Thoracic aorta (tissue), 2 donors: ENCODE measurements at places on chromosomes 12 and 14. TPM values are rescaled to one million over a fixed set of nuclear protein-coding genes. Genes with fewer than 3 reads are reported as not detected.

DNA sequence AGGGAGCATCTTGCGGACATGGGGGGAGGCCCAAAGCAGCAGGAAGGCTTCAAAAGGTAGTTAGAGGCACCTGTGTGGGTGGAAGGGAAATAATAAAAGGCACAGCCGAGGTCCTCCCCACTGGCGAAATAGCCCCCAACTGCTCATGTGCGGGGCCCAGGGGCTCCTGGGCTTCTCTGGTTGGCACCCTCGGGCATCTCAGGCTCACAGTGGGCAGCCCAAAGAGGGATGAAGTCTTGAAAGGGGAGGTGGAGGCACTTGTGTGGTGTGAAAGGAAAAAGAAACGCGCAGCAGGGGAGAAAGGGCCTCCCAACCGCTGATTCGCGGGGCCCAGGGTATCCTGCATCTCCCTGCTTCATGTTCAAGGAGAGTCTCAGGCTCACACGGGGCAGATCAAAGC, 579.4 kb downstream of the ALG10 start:
- DNase-seq, result no peak

DNA sequence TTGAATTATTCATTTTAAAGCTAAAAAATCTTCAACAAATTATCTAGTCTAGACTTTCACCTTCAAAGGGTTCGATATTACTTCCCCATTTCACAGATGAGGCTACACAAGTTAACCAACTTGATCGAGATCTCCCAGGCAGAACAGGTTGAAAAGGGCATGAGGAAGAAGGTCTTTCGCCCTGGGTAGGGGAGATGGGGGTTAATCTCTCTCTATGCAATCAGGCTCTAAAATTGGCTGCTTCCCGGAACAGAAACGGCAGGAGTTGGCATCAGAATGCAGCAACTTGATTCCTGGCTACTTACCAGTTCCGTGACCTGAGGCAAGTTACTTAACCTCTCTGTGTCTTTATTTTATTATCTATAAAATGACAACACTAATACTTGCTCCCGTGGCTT, 2.4 kb upstream of the CISTR start:
- no peak for DNase-seq

GRCh38 chr12:72075401-72075800, 136.8 kb downstream of the TPH2 start:
- DNase-seq, result no peak

DNA sequence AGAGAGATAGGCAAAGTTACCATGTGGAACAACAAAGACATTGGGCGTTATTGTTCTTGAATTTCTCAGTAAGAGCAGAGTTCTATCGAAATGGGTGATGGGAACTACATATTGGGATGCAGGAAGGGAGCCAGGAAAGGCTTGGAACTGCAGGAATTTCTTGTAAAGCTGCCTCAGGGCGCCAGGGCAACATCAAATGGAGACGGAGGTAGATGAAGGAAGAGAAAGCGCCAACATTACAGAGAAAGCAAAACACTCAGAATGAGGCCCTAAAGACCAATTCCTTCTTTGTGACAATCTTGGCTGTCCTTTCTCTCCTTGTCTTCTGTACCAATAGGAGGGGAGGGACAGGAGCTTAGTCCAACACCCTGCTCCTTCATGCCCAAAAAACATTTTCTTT, 148.4 kb downstream of the RPAP3 start:
- no peak for DNase-seq

GRCh38 chr12:111270774-111271173, 98.1 kb downstream of the PHETA1 start:
- no peak for DNase-seq

DDN gene
- 0.14 TPM for total RNA-seq

- DNase-seq, result no peak
Observed at GRCh38 chr12:93223440-93224426, 154.0 kb upstream of the NUDT4 start.

- no peak for DNase-seq
Observed at GRCh38 chr12:19421503-19422282, 17.6 kb upstream of the AEBP2 start.

DNA sequence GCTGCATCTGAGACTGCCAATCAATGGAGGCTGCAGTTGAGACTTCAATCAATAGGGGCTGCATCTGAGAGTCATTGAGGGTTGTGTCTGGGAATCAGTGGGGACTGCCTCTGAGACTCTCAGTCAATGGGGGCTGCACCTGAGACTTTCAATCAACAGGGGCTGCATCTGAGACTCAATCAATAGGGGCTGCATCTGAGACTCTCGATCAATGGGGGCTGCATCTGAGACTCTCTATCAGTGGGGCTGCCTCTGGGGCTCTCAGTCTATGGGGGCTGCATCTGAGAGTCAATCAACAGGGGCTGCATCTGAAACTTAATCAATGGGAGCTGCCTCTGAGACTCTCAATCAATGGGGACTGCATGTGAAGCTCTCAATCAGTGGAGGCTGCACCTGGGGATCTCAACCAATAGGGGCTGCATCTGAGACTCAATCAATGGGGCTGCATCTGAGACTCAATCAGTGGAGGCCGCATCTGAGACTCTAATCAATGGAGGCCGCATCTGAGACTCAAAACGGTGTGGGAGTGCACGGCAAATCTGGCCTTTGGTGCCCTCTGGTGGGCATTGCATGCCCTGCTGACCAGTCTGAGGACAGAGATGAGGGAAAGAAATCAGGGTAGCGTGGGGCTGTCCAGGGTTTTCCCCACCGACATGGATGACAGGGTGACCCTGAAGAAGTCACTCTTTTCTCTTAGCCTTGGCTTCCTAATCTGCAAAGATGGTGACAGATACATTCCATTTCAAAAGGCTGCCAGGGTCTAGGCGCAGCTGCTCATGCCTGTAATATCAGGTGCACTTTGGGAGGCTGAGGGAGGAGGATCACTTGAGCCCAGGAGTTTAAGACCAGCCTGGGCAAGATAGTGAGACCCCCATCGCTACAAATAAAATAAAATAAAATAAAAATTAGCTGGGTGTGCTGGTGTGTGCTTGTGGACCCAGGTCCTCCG, 41.3 kb upstream of the EIF5 start:
- peak; percentile 13 for DNase-seq

GRCh38 chr14:75452900-75453816, 25.3 kb downstream of the JDP2 start:
- DNase-seq, result no peak

ART4 gene
- 38.0 TPM for total RNA-seq

INSM2 gene
- total RNA-seq, result not detected

BMAL2 gene
- total RNA-seq, result 11.1 TPM

PRPH gene
- 2.5 TPM for total RNA-seq

- no peak for DNase-seq
Observed at GRCh38 chr12:104546575-104546974, 89.8 kb downstream of the CHST11 start.

GCN1 gene
- total RNA-seq, result 91.5 TPM

TRHDE gene
- 3.5 TPM for total RNA-seq

GRCh38 chr12:25830456-25830855, 128.0 kb upstream of the RASSF8 start:
- DNase-seq, result no peak

DNA sequence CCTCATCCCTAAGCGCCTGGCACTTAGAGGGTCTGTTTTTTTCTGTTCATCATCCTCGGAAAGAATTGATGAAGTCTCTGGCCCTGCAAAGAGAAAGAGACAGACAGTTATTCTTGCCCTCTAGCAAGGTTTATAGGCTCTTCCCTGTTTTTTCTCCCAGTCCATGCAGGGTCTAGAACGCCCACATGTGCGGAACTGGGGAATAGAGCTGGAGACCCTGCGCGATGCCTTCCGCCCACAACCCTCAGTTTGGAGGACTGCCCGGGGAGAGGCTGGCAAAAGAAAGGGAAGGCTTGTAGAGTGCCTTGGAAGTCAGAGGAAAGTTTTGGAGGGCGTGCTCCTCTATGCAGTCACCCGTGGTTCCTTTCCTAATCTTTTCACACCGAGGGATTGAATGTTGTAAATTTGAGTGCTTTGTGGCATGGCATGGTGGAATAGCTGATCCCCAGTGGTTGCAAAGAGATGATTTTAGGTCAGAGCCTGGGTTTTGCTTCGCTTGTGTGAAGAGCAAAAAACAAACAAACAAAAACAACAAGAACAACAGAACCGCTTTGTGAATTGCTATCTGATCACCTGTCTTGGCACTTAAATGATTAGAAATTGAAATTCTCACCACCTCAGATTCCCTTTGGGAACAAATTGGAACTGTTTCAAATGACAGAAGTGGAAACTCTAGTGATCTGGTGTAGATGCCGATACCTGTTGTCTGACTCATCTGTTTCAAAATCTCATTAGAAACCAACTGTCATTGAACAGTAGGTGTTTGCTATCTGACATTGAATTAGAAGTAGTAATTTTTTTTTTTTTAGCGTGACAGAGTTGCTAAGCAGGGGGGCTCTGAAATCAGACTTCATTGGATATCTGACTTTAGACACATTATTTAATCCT, 947 bp downstream of the GAS2L3 start:
- no peak for DNase-seq

DNA sequence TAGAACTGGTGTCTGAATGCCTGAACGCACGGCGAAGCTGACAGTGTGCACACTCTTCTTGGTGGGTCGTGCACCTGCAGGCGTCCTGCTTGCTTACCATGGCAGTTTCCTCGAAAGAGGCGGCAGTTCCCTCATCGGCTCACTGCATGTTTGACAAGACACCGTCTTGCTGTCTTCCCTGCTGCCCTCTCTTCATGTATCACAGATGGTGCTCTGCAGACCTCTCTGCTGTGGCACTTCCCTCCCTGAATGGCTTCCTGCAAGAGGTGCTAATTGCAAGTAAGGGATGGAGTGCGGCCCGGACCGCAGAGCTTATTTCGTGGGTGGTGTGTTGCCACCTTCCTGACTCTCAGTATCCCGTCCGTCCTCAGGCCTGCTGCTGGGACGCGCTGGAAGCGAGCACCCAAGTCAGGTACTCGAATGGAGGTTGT, 156.7 kb upstream of the RTL1 start:
- no peak for DNase-seq

DIO2 gene
- total RNA-seq, result 46.5 TPM

GRCh38 chr12:58372298-58372697, 430.9 kb downstream of the ATP23 start:
- no peak for DNase-seq

DNA sequence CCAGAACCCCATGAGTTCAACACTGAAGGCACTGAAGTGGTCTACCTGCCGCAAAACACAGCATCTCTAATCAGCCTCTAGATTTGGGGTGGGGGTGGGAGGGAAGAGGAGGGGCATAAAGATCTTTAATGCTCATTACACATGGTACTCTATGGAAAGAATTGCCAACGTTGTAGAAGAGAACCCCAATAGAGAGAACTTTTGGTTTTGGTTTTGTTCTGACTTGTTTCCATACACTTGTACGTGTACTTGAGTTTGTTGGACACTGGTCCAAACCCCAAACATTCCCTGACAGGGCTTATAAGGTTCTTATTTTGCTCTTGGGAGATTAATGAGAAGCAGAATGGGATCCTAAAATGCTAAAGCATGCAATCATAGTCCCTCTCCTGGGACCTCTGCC, 31.0 kb downstream of the GNPTAB start:
- no peak for DNase-seq

DNA sequence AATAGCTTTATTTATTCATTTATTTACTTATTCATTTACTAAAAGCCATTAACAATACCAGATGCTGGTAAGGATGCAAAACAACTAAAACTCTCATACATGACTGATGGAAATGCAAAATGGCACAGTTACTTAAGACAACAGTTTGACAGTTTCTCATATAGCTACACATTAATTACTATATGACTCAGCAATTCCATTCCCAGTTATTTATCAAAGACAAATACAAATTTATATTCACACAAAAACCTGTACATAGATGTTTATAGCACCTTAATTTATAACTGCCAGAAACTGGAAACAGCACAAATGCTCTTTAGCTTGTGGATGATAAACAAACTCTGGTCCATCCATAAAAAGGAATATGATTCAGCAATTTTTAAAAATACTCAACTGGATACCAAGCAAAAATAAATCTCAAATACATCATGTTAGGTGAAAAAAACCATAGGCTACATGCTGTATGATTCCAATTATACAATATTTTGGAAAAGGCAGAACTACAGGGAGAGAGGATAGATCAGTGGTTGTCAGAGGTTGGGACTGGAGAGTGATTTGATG, 37.9 kb upstream of the ST8SIA1 start:
- DNase-seq, result no peak

- DNase-seq, result no peak
Observed at GRCh38 chr12:113898466-113898865, 67.7 kb downstream of the RBM19 start.

PIWIL1 gene
- total RNA-seq, result not detected

DNA sequence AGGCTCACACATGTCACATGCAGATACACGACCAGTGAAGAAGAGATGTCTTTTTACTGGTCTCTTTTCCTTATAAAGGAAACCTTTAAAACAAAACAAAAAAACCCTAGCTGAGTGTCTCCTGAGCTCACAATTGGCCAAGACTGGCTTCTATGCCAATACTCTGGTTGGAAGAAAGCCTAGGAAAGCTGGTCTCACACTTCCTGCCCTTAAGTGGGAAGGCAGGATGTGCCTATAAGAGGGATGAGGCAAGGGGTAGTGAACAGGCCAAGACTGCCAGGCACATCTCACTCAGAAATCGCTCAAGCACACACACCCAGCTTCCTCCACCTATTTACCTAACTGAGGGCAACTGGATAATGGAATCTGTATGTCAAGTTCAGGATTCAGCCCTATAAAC, 50.0 kb downstream of the SOCS2 start:
- DNase-seq, result no peak

- no peak for DNase-seq
Observed at GRCh38 chr12:119229837-119230236, 51.1 kb downstream of the HSPB8 start.

GRCh38 chr12:104569346-104570173, 112.8 kb downstream of the CHST11 start:
- DNase-seq, result no peak

DNA sequence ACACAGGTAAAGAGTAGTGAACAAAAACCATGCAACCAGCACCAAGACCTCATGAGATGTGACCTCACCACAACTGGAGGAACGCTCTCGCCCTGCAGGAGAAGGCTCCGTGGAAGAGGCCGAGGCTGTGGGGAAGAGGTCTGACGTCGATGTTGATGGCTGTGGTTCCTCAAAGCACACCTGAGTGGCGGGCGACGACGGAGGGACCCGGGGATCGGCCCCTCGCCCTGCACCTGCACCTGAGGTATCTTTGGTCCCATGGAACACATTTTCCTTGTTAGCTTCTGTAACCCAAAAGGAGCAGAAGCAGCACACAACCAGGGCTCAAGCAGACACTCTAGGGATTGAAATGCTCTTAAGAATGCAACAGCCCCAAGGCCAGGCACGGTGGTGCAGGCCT, 17.9 kb downstream of the CHFR start:
- no peak for DNase-seq

GRCh38 chr14:67413806-67414769, 2.1 kb upstream of the PLEK2 start:
- no peak for DNase-seq

DNA sequence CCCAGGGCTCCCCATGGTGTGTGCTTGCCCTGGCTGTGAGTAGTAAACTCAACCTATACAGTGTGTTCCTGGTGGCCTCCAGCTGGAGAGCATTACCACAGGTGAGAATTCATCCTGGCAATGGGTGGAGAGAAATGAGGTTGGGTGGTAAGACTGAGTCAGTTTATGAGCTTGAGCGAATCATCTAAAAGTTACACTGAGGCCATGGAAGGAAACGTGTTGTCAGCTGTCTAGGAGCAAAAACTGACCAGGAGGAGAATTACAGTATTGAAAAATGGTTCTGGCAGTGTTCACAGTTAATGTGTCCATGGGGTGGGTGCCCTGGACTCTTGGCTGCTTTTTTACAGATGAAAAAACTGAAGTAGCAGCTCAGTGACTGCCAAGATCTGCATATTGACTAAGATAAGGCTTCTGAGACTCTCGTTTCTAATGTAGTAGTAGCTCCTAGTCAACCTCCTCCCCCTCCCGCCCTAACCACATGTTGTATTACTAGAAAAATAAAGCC, 202.0 kb upstream of the AMIGO2 start:
- DNase-seq, result no peak

OR4E1 gene
- total RNA-seq, result not detected
